Activated CD8-positive, alpha-beta memory T cell treated with anti-CD3 and anti-CD28 coated beads for 4 hours (primary cell): ENCODE measurements at places on chromosomes 12 and 14.

- no peak for DNase-seq
Measured at GRCh38 chr12:124034297-124034696, 61.3 kb downstream of the ZNF664 start.

DNA sequence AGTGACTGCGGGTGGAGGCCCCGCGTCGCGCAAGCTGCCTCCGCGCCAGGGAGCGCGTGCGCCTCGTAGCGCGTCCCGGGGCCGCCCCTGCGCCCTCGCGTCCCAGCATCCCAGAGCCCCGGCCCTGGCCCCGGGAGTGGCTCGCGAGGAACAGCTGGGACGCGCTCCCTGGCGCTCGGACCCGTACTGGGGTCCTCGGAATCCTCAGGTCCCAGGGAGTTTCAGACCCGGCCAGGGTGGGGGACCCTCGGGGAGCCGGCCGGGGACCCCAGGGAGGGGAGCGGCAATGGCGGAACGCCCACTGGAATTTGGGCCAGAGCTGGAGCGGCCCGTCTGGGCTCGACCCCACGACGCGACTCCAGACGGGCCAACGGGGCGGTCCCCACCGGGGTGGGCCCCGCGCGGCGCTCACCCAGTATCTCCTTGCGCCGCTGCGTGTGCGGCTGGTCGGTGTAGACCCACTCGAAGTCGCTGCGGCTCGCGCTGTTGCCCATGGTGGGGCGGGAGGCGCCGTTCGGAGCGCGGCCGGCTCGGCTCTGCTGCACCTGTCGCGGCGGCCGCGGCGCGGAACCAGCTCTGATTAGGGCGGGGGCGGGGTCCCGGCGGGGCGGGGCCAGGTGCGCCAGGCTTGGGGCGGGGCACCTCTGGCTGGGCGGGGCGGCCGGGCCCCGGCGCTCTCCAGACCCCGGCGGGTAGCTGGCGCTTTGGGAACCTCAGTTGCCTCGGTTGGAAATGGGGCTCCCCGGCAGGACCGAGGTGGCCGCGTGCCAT, at the start of gene DEGS2:
Gene DEGS2, minus strand, starts transcription at position 552 of the 771 bp plus-strand sequence. Its CDS starts 58 bp downstream, at position 494.
- peak; percentile 37 for DNase-seq

- DNase-seq: no peak
Measured at GRCh38 chr12:42261708-42262107, 23.7 kb upstream of the YAF2 start.

DNA sequence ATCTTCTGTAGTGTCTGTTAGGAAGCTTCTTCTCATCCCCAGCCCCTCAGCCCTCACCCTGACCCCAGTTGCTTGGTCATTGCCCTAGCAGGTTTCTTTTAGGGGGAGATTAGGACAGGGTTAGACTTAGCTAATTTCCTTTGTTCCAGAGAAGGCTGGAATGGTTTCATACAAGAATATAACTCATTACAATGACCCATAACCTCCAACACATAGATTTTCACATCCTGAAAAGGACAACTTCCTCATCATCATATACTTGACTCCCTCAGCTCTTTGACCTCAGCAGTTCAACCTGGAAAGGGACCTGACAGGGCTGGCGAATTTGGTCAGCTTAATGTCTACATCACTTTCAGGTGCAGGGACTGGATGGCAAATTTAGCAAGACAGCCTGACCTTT, 8.0 kb upstream of the BHLHE41 start:
- no peak for DNase-seq

DNA sequence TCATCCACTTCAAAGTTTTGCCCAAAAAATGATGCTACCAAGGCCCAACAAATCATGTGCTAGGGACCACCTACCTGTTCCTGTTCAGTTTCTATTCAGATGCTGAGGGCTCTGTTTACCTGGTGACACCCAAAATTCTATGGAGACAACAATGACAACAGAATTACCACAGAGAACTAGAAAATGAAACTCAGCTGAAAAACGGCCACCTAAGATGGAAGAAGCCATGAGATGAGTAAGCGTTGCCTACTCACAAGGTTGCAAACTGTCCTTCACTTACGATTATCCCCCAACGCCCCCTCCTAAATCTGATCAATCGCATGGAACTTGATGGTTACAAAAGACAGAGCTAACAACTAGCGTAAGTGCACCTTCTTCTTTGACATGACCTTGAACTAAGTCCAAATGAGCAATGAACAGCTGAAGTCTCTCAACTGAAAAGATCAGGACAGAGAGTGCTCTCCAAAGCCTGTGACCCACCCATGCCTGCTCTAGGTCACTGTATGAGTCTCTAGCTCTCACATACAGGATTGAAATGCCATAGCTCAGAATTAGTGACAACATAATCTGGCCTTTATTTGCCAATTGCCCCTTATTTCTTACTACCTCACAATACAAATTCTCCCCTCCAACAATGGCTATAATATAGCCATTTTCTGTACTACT, at the start of gene RNASE11:
Gene RNASE11, minus strand, starts transcription at position 513 of the 666 bp plus-strand sequence.
- no peak for DNase-seq

DNA sequence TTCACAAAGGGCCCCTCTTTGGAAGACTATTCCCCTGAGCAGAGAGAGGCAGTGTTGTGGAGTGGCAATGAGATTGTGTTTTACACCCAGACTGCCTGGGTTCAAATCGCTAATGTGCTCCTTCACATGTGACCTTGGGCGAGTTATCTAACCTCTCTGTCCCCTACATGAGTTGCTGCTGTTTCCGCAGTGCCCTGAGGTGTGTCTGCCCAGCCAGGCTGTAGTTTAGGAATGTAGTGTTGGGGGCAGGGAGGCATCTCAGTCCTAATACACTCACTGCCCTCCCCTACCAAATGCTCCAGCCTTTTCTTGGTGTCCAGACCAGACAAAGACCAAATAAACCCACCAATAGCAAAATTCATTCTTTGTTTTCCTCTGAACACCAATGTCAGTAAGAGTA, 78.6 kb downstream of the SLC24A4 start:
- no peak for DNase-seq

GRCh38 chr12:32508626-32509025, 109.3 kb downstream of the FGD4 start:
- no peak for DNase-seq

DNA sequence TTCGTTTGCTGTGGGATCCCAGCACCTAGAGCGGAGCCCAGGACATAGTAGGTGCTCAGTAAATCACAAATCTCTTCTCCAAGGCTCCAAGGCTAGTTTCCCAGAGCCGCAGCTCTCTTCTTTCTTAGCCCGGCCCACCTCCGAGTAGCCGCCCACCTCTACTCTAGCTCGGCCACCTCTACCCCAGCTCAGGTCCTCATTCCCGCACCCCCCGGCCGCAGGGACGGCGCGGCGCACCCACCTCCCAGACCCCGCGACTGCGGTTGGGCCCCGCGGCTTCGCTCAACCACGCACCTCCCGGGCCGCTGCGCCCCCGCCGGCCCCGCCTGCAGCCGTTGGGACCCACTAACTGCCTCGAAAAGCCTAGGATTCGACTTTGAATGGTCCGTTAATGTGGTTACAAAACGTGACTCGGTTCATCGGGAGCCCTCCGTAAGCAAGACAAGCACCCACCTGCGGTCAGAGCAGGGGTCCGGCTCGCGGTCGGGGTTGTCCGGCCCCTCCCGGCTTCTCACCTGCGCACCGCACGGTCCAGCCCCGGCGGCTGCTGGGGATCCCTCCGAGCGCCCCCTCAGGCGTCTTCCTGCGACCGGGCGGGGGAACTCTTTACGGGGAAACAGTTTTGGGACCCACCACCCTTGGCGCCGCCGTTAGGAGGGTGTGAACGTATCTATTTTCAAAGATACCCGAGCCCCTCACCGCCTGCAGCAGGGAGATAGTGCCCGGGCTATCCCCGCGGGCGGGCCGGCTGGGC, at the start of gene SLC2A14:
Gene SLC2A14, minus strand, starts transcription at position 350 of the 754 bp plus-strand sequence. CDS start 3,035 bp downstream, outside the sequence.
- DNase-seq: no peak

- DNase-seq: no peak
Measured at GRCh38 chr14:89750908-89751392, 203.6 kb downstream of the EFCAB11 start.

DNA sequence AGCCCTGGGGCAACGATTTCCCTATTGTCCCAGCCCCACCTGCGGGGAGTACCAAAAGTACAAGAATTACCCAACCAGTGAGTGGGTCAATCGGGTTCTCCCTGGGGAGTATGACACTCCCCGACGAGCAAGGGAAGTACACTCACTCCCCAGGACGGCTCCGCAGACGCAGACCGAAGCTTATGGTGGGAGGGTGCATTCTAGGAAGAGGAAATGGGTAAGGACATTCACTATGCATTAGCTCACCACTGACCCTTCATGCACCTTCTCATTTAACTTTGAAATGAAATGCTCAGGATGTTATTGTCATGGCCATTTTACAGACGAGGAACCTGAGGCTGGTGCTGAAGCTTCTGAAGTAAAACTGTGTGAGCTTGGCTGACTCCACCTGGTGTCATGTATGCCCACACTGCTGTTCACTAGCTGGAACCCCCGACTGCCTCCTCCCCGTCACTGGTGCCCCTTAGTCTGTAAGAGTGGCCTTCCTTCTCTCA, 45.8 kb upstream of the TMED10 start:
- no peak for DNase-seq

- DNase-seq: no peak
Measured at GRCh38 chr14:57485635-57486034, 8.0 kb downstream of the CCDC198 start.

DNA sequence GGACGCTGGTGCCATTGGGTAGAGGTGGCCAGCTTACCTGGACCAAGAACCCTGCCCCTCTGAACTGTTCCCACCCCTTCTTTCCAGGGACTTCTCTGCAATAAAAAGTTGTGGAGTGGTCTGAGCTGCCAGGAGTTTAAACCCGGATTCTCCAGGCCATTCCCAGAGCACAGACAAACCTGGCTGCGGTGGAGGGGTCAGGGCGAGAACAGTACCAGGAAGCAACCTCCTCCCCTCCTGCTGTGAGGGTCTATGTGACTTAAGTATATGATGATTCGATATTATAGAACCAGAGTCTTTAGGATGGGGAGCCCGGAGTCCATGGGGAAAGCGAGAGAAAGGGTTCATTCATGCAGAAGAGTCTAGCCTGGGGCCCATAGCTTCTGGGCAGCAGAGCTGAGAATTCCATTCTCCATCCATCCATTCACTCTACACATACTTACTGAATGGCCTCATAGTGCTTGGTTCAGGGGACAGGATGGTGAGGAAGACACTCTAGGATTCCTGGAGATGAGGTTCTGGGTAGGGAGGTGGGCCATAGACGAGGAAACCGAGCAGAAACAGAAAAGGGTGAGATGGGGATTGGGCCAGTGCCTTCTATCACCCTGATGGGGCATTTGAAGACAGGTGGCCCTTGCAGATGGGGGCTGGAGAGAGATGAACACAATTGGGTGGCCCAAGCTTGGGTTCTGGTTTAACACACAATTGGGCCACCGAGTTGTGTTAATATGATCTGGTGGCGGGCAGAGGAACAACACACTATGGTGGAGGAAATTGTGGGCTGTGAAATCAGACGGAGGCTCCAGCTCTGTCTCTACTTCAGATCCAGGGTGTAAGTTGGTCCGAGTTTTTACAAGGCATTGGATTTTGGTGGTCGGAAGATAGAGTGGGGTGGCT, 5.2 kb downstream of the KRT86 start:
- DNase-seq: no peak

DNA sequence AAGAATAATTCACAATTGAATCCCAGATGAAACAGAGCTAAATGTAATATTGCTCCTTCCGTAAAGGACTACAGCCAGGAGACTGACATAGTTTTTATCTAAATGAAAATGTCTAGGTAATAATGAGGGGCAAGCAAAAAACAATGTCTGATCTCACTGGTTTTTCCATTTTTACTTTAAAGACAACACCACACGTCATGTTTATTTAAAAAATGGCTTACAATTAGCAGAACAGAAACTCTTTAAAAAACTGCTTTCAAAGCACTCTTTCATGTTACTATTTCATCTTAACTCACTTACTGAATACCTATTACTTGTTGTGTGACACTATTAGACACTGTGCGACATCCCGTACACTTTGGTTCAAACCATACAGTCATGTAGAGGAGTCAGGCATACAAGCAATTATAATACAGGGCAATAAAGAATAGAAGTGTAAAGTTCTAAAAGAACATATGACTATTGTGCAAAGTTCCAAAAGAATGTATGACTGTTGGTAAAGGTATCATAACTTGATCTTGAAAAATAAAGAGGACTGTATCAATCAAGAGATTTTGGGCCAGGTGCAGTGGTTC, 9.1 kb downstream of the BTBD7 start:
- no peak for DNase-seq

GRCh38 chr14:100285021-100285912, 21.0 kb downstream of the SLC25A29 start:
- peak; percentile 60 for DNase-seq

DNA sequence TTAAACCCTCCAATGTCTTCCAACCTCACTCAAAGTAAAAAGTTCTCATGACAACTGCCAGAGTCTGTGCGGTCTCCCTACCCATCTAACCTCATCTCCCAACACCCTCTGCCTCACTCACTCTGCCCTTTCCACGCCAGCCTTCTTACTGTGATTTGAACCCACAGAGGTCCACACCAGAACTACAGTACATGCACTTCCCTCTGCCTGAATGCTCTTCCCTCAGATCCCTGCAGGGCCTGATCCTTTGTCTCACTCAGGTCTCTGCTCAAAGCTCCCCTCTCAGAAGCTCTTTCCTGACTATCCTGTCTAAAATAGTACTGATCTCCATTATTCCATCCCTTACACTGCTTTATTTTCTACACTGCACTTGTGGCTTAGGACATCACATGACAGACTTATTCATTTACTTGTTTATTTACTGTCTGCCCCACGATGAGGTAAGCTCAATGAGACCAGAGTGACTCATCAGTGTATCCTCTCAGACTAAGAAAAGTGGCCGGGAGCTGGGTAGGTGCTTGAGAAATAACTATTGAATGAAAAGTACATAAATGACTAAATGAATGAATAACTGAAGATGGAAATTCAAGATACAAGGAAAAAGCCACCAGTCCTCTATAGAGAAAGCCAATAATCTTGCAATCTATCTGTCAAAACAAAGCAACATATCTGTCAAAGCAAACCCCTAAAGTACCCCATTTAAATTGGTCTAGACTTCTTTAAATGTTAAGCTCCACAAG, 17.1 kb downstream of the POMT2 start:
- no peak for DNase-seq

GRCh38 chr14:98368916-98369315, 903.1 kb downstream of the BCL11B start:
- DNase-seq: no peak

GRCh38 chr14:84770030-84770429, 759.9 kb upstream of the FLRT2 start:
- DNase-seq: no peak

GRCh38 chr12:46752396-46752795, 73.4 kb downstream of the SLC38A4 start:
- DNase-seq: no peak

- no peak for DNase-seq
Measured at GRCh38 chr12:132492522-132492921, 2.6 kb downstream of the FBRSL1 start.
